Endothelial cell of umbilical vein (primary cell): ENCODE measurements at places on chromosomes 16 and 17. TPM values are rescaled to one million over a fixed set of nuclear protein-coding genes. Genes with fewer than 3 reads are reported as not detected.

IGSF6 gene
- not detected in 2 replicates for total RNA-seq

NACA2 gene
- total RNA-seq: not detected in 2 replicates

OR1D5 gene
- not detected in 2 replicates for total RNA-seq

- H3K36me3 ChIP-seq: no peaks in the 10 kb centered on the region
- peaks cover 3% of the 10 kb centered on the region for H3K27me3 ChIP-seq
- no peak for DNase-seq
- H3K4me3 ChIP-seq: no peak overlapping the region
- H3K4me1 ChIP-seq: no peaks in the 10 kb centered on the region
Observed at GRCh38 chr17:65254166-65254565, 117.0 kb downstream of the RGS9 start.

- DNase-seq: no peak
- H3K4me1 ChIP-seq: no peaks in the 10 kb centered on the region
Observed at GRCh38 chr16:50462793-50463507, 85.2 kb upstream of the NKD1 start.

DNA sequence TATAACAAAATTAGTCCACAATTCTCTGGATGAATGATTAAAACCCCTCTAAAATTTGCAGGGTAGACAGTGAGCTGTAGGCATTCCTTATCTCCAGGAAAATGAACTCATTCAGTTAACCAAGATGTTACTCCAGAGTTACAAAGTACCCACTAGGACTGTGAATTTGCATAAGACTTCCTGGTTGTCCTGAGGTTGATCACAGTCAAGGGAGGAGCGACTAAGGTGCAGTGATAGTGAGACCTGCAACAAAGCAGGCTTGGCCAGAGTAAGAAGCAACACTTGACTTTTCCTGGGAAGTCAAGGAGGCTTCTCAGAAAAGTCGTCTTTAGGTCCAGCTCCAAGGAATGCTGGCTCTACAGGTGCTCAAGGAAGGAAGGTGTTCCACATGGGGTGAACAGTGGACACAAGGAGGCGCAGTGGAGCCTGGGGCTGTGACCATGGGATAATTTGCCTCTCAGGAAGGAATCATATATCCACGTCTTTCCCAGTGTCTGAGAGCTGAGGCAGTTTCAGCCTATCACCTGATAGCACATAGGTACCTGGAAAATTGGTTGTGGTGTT, 821.1 kb upstream of the EEF2KMT start:
- no peak for DNase-seq
- H3K27ac ChIP-seq: no peak overlapping the region
- H3K4me1 ChIP-seq: no peaks in the 10 kb centered on the region
- no peaks in the 10 kb centered on the region for H3K27me3 ChIP-seq
- no peaks in the 10 kb centered on the region for H3K36me3 ChIP-seq

DNA sequence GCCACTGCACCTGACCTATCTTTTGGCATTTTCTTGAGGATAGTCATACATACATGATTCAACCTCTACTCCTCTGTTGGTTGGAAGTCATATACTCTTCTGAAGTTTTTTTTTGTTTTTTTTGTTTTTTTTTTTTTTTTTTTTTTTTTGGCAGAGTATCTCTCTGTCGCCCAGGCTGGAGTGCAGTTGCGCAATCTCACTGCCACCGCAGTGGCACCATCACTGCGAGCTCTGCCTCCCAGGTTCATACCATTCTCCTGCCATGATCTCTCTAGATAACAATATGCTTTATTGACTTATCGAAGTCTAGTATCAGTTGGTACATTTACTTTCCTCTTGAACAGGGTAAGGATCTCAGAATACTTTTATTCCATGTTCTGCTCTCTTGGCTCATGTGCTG, 224.2 kb upstream of the WSCD1 start:
- no peak for DNase-seq
- no peaks in the 10 kb centered on the region for H3K4me1 ChIP-seq
- H3K27ac ChIP-seq: no peak overlapping the region
- H3K36me3 ChIP-seq: no peaks in the 10 kb centered on the region
- no peak overlapping the region for H3K4me3 ChIP-seq
- H3K27me3 ChIP-seq: no peaks in the 10 kb centered on the region

GRCh38 chr16:27359051-27359450, 42.9 kb upstream of the IL21R start:
- DNase-seq: peak; percentile 50
- H3K27me3 ChIP-seq: no peaks in the 10 kb centered on the region
- peaks cover 7% of the 10 kb centered on the region for H3K4me1 ChIP-seq
- no peak overlapping the region for H3K4me3 ChIP-seq
- H3K36me3 ChIP-seq: peaks cover 54% of the 10 kb centered on the region
